ENCODE measurements at places on chromosomes 11 and 22. TPM values are rescaled to one million over a fixed set of nuclear protein-coding genes. Genes with fewer than 3 reads are reported as not detected.
A peak's percentile ranks its signal among the peaks of the same experiment; 100 is the strongest.

MUC5B gene
- total RNA-seq, result not detected

- peak; percentile 83 for DNase-seq
Observed at GRCh38 chr22:28075358-28075981, 156.4 kb upstream of the PITPNB start.

- DNase-seq, result peak; percentile 49
Observed at GRCh38 chr11:116109228-116109627, 605.0 kb upstream of the CADM1 start.

DNA sequence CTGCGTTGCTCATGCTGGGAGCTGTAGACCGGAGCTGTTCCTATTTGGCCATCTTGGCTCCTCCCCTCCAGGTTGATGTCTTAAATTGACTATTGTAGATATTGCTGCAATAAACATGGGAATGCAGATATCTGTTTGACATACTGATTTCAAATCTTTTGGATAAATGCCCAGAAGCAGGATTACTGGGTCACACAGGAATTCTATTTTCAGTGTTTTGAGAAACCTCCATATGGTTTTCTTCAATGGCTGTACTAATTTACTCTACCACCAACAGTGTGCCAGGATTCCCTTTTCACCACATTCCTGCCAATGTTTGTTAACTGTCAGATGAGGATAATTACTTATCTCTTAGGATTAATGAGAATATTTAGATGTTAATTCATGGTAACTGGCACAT is 467.0 kb downstream of the LUZP2 start:
- no peak for DNase-seq

LRRC56 gene
- total RNA-seq, result 2.0 TPM

DNA sequence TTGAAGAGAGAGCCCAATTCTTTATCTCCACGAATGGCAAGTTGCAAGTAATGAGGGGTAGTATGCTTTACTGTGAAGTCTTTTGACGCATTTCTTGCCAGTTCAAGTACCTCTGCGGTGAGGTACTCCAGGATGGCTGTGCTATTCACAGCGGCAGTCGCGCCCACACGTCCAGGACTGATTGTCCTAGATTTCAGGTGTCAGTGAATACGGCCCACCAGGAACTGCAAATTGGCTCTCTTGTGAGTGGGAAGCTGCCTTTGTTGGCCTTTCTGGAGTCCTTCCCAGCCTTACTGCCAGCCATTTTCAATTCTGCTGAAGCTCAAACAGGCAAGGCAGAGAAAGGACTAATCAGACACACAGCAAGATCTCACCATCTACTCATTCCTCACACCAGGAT is 8.5 kb downstream of the PPFIA1 start:
- DNase-seq, result no peak

DNA sequence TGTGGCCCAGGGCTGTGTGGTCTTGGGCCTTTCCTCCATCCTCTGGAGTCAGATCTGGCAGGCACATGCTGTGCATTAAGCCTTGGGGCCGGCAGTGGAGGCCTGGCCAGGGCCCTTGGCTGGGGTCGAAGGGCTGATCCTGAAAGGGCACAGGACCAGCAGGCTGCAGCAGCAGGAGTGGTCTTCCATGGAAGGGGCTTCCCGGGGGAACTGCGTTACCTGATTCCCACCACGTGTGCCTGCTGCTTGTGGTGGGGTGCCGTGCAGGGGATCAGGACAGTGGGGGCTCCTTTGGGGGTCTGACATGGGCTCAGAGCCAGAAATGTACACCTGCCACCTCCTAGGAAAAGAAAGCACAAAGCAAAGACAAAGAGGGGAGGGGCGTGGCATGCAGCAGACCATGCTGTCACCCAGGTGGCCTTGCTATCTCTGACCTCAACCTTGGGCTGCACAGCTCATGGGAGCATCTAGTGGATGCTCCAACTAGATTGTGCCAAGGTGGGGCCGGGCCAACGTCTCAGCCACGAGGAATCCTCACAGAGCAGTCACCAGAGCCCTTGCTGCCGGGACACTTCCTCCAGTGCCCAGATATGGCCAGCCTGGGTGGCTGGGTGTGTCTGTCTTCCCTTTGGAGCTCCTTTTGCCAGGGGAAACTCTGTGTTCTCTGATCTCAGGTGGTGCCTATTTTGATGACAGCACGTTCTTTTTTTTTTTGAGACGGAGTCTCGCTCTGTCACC is 17.9 kb upstream of the YPEL1 start:
- DNase-seq, result no peak

ART1 gene
- total RNA-seq, result not detected

CD248 gene
- total RNA-seq, result not detected

DNA sequence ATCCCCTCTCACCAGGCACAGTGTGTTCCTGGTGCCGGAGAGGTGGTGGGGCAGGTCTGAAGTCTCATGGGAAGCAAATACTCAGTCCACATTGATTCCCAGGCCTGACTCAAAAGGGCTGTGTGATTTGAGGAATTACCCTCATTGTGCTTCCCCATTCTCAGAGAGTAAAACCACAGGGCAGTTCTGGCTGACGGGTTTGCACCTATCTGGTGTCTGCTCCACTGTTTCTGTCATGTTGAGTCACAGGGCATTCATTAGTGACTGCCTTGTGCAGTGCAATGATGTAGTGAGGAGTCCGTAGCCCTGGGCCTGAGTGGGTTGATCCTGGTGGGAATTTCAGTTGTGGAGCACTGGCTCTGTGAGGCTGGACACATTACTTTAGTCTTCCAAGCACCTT is 85.2 kb upstream of the ARHGAP20 start:
- peak; percentile 94 for DNase-seq
